B cell (primary cell): ENCODE measurements at places on chromosomes 2 and 18.

- no peak overlapping the region for H3K27ac ChIP-seq
- no peak overlapping the region for H3K4me3 ChIP-seq
- no peaks in the 10 kb centered on the region for H3K27me3 ChIP-seq
- DNase-seq: no peak
- H3K4me1 ChIP-seq: no peaks in the 10 kb centered on the region
Observed at GRCh38 chr2:215793747-215794595, 219.4 kb downstream of the MREG start.

DNA sequence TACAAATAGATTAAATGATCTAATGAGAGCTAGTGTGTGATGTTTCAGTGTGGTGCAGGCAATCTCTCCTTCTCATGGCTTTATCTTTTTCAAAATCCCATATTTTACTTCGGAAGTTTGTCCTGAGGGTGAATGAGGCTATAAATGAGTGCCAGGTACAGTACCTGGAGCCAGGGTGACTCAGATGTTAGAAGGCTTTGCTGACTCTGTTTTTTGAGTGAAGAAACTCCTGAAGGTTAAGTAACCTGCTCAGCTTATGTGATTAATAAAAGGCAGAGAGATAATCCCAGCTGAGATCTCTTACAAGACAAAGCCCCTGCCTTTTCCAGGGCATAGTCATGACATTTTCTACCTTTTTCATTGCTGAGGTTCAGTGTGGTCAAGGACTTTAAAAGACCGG is 52.6 kb downstream of the MGAT5 start:
- no peaks in the 10 kb centered on the region for H3K27me3 ChIP-seq
- H3K27ac ChIP-seq: peak overlapping the region; percentile 57

DNA sequence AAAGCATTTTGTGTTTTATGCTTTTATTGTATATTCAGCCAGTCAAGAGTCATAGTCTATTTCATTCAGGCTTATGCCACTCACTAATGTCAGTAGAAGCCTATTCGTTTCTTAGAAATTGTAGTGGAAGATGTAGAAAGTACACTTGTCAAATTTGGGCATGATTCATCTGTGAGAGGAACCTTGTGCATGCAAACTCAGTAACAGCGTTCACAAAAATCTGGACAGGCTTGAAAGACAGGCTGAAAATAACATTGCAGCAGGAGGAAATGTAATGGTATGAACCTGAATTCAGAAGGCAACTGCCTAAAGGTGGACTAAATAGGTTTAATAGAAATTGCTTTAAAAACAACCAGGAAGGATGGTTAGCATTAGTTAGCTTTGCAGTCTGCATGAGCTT is 213.5 kb downstream of the CMPK2 start:
- H3K27me3 ChIP-seq: no peaks in the 10 kb centered on the region
- H3K27ac ChIP-seq: no peak overlapping the region
- no peak overlapping the region for H3K4me3 ChIP-seq
- no peak for DNase-seq
- no peaks in the 10 kb centered on the region for H3K36me3 ChIP-seq
- H3K4me1 ChIP-seq: no peaks in the 10 kb centered on the region

DNA sequence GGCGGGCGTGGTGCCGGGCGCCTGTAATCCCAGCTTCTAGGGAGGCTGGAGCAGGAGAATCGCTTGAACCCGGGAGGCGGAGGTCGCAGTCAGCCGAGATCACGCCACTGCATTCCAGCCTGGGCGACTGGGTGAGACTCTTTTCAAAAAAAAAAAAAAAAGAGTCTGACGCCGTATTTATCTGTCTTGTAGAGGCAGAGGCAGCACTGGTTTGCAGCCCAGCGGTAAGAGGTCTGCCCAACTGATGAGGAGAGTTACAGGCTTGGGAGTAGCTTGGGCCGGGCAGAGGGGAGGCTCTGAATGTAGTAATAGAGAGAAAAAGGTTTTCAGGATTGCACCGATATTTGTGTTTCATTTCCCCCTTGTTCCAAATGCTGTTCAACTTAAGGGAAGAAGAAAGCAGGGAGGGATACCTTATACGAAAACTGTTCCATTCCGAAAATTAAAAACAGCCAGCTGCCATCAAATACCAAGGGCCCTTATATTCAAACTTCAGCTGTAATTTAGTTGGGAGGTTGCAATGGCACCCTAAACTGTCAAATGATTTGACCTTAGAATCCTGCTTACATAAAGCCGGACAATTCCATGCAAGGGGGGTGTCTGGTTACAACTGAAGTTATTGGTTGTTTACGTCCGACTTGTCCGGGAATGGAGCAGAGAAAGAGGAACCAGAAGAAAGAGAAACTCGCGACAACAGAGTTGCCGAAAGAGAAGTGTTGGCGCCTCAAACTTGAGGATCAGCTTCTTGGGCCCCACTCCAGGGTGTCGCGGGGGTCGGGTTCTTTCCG is 9.2 kb upstream of the SP9 start:
- no peaks in the 10 kb centered on the region for H3K36me3 ChIP-seq
- H3K4me1 ChIP-seq: peaks cover 36% of the 10 kb centered on the region
- peaks cover 36% of the 10 kb centered on the region for H3K27me3 ChIP-seq
- H3K4me3 ChIP-seq: peak overlapping the region; percentile 54

DNA sequence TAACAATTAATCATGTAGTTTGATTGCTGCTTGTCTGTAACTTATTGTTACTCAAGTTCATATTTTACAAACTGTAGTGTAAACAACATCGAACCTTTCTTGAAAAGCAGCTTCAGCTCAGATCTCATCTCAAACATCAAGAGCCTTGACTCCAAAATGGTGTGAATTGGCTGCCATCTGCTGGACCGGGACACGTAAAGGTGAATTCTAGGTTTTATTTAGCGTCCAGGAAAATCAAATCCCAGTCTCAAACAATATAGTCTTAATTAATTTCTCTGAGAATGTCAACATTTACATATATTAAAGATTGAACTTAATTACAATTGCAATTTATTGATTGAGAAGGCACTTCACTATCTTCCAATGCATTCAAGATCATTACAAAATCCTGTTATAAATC is 453.0 kb downstream of the GALR1 start:
- H3K36me3 ChIP-seq: no peaks in the 10 kb centered on the region
- peak; percentile 11 for DNase-seq
- H3K27ac ChIP-seq: no peak overlapping the region

DNA sequence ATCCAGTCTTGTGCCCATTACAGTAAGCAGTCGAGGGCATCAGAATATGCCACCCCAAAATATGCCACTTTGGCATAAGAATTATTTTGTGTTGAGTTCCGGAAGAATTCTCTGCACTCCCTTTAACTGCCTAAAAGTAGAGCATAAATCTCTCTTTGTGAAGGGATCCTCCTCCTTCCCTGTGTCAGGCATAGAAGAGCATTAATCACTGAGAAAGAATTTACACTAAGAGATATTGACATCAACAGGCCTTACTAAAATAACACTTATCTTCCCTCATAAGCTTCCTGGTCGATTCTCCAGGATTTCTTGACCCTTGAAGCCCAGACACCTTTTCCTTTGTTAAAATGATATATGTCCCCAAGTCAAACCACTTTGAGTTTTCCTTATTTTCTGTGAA is 27.6 kb upstream of the KYNU start:
- DNase-seq: no peak
- H3K27ac ChIP-seq: no peak overlapping the region
- no peaks in the 10 kb centered on the region for H3K36me3 ChIP-seq
- H3K4me1 ChIP-seq: no peaks in the 10 kb centered on the region
- no peaks in the 10 kb centered on the region for H3K27me3 ChIP-seq
